ENCODE measurements at places on chromosomes 7 and 10.

- DNase-seq = peak; percentile 22
Observed at GRCh38 chr10:49594594-49594993, 15.5 kb upstream of the SLC18A3 start.

DNA sequence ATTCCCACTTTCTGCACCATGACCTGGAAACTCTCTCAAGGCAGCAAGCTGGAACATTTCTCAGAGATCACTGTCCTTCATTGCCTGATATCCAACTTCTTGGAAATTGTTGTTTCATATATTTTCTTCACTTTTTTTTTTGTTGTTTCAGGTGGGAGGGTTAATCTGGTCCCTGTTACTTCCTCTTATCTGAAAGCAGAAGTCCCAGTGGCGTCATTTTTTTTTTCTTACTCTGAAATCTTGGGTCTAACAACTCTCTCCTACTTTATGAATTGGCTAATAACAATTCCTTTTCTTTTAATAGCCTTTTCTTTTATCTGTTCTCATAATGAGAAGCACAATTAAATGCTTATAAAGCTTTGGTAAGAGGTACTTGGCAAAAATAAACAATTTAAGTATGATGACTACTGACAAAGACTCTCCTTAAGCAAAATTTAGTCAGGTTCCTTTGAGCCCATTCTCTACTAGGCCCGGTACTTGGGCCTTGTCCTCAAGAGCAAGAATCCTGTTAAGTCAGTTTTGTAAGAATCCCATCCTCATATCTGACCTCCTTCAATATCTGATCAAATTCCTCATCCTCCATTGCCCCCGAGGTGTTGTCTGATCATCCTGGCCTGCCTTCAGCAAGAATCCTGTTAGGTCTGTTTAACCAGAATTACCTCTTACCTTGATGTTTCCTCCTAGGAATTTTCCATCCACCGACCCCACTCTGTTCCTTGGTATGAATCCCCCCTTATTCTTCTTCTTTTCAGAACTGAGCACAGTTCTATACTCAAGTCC, 11.5 kb upstream of the CC2D2B start:
- DNase-seq = no peak

DNA sequence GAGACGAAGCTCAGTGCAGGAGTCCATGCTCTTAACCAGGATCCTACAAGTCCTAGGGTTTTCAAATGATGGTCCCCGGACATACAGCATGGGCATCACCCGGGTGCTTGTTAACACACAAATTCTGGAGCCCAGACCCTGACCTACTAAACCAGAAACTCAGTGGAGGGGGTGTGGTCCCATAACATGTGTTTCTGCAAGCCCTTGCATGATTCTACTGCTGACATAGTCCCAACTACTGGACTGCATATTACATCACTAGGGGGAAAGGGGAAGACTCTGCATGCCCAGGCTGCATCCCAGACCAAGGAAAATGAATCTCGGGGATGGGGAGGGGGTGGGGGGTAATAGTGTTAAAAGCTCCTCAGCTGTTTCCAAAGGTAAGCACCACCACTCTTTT, 40.3 kb downstream of the GRB10 start:
- DNase-seq = no peak

- DNase-seq = no peak
Observed at GRCh38 chr10:44478876-44479705, 94.2 kb upstream of the CXCL12 start.

GRCh38 chr10:129838794-129839193, 125.3 kb downstream of the EBF3 start:
- DNase-seq = no peak

DNA sequence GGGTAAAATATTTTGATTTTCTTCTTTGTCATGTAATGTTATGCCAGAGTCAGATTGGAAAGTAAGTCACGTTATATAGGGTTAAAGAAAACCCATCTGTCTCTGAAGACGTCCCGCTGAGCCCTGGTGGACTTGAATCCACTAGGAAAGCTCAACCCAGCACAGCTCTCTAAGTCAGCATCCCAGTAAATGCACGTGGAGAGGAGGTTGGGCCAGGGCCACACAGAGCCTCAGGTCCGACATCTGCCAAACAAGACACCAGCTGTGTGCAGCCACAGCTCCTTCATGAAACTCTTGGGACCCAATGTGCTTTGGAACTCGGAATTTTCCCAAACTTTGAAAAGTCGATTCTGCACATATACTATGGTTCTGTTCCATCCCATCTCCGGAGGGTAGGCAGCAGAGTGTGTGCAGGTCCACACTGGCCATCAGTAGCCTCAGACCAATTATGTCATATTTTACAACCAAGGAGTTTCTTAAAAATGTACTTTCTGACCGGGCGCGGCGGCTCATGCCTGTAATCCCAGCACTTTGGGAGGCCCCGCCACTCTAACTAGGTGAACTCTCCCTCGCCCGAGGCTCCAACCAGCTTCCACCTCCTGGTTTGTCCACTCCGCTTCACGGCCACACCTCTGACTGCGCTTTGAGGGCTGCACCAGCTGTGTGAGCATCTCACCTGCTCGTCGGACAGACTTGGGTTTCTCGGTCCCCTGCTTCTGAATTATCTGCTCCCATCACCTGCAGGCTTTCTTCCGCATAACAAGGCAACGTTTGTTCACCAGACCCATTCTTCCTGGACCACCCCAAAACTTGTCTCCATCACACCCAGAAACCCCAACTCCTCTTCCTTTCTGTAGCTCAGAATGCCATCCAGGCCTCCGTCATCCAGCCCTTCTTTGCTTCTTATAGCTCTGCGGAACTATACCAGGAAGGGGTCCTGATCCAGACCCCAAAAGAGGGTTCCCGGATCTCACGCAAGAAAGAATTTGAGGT, 29.7 kb upstream of the DNAJB6 start:
- no peak for DNase-seq

DNA sequence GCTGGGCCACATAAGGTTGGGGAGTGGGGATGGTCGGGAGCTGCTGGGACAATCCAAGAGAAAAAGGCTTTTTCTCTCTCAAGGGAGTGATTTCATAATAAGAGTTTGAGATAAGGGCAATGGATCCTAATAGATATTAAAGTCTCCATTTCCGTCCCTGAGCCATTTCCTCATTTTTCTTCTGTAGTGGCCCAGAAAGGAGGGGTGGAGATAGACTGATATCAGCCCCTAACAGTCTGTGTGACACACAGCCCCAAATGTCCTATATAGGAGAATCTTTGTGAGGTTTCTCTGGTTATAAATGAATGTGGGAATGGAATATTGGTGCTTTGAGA, 35.2 kb downstream of the PRSS2 start:
- no peak for DNase-seq

GRCh38 chr10:38025283-38025682, 14.8 kb downstream of the ZNF33A start:
- DNase-seq = no peak

DNA sequence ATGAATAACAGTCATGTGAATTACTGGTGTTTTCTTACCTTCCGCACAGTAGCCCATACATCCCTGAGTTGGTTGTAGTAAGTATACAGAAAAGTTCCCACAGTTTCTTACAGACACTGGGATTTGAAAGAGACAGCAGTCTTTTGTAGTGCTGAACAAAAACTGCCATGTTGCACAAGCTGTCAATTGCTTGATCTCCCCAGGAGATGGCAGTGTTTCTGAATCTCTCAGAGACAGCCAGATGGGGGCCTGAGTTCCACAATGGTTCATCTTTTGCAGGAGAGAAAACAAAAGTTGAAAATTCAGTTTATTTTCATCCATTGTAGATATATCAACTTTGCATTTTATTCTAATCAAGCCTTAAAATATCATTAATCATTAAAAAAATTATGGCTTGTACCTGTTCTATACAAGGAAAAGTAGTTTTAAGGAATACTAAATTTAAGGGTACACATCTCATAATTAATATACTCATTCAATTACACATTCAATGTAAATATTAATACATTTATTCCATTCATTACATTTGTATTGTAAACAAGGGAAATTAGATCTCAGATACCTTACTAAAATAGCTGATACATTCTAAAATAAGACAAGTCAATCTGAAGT, 14.5 kb downstream of the VWDE start:
- no peak for DNase-seq

- DNase-seq = no peak
Observed at GRCh38 chr10:60869652-60870415, 74.2 kb downstream of the RHOBTB1 start.

GRCh38 chr7:111011520-111011919, 79.4 kb upstream of the LRRN3 start:
- DNase-seq = no peak

DNA sequence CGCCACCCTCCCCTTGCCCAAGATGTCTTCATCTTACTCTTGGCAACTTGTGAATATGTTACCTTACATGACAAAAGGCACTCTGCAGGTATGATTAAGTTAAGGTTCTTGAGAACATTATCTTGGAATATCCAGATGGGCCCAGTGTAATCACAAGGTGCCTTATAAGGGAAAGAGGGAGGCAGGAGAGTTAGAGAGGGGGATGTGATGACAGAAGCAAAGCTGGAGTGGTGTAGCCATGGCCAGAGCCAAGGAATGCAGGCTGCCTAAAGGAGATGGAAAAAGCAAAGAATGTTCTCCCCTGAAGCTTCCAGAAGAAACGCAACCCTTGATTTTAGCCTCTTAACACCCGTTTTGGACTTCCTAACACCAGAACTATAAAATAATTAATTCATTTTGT, 318.0 kb downstream of the C7orf25 start:
- DNase-seq = no peak

DNA sequence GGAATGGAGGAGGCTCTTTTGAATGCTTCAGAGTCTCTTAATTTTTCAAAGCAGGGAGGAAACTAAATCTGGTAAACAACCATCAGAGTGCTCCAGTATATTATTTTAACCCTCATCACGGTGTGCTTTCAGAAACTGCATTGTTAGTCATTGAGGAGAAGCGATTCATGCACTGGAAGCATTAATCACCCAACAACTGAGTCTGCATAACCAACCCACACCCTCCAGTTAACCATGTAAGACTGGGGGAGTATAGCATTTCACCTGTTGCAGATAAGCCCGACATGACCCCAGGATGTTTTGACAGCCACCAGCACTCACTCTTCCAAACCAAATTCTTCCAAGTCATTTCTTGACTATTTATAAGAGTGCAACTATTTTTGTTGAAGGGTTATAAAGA, 257.6 kb downstream of the GATA3 start:
- DNase-seq = no peak

DNA sequence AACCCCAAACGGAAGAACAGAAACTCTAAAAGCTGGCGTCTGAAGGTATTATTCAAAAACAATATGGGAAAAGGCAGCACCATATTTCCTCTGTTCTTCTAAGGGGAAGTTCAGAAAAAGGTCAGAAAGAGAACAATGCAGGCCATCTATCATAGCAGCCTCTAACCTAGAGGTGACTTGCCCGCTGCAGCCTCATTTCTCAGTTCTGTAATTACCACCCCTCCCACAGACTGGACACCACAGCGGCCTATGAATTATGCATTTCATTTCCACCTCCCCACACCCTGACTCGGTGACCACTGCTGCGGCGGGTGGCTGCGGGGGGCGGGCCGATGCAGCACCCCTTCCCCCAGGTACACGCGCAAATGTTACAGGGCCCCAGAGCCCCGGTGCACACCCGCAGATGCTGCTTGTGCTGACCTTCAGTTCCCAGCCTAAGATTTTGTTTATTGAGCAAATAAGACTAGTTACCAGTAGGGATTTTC, 125.5 kb downstream of the CLEC2L start:
- DNase-seq = no peak

GRCh38 chr10:7901256-7901655, 83.0 kb downstream of the TAF3 start:
- DNase-seq = no peak

- no peak for DNase-seq
Observed at GRCh38 chr10:30036341-30036740, 23.0 kb downstream of the JCAD start.

DNA sequence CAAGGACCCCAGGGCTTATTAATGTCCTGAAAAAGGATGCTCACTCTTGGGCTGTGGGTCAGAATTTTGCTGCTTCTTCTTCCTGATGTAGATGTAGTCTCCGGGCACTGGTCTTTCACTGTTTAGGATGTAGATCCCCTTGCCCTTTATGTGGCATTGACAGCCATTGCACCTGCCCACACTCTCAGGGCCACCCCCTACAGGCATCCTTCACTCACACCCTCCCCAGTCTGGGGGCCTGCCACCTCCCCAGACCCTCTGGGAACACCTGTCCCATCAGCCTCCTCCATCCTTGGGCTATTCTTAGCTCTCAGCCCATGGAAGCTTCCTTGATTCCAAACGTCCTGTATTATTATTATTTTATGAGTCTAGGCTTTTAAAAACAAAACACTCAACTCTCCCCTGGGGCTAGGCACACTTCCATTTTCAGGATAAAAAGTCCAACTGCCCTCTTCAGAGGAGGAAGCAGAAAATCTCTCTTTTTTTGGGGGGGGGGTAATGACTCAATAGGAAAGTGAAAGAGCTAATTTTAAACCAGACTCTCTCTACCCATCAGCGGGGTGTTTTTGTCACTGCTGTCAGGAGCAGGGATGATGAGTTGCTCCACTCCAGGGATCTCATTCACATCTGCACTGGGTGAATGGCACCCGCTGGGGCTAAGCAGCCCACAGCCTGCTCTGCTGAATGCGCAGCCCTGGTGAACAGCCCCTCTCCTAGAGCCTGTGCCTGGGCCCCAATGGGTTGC, 11.5 kb upstream of the KLRG2 start:
- no peak for DNase-seq

- no peak for DNase-seq
Observed at GRCh38 chr10:82242778-82243177, 367.8 kb downstream of the NRG3 start.

DNA sequence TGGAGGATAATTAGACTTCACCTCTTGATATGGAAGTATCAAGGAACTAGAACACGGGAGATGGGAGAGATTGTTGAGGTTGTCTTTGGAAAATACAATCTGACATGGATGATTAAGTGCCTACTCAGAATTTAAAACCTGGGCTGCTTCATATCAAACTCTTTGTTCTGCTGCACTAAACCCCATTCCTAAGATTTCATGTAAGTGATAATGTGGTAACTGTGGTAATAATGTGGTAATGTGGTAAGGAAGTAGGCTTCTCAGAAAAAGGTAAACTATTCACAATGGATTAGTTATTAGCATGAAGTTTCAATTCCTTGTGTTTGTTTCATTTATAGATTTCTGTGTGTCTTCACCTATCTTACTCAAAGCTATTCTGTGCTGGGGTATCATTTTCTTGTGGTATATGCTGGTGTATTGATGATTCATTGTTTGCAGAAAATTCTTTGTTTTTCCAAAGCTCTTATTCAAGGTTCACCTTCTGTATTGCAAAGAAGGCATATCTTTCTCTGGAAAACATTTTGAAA, 129.9 kb upstream of the TAC1 start:
- DNase-seq = no peak

- peak; percentile 17 for DNase-seq
Observed at GRCh38 chr10:66822801-66823200, 103.0 kb upstream of the LRRTM3 start.

DNA sequence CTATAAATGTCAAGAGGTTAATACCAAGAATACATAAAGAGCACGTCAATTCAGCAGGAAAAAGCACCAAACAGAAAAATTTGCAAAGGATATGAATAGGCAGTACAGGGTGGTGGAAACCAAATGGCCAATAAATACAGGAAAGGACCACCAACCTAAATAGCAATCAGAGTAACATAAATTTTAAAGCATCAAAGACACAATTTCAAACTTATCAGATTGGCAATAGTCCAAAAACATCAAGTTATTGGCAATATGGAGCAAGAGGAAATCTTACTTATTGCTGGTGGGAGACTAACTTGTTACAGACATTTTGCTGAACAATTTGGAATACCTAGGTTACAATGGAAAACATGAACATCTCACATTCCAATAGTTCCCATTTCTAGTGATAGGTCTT, 24.1 kb downstream of the SYPL1 start:
- no peak for DNase-seq

All from NCI-H1048 (cell line).